ENCODE measurements at places on chromosomes 2 and 18.

DNA sequence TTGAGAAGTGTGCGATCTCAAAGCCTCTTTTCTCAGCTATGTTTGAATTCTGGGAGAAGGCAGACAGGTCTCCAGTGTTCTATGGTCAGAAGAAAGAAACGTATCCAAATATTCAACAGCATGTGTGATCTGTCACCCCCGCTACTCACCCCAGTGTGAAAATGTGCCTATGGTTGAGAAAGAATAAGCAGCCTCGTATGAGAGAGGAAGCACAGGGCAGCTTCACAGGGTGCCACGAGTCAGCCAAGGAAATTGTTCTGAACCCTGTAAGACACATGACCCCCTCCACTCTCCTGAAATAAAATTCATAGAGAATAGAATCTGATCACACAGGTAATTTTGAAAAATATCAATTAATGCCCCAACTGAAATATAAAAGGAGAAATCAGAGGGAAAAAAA lies 8.0 kb upstream of the SF3B1 start:
- DNase-seq, result no peak

DNA sequence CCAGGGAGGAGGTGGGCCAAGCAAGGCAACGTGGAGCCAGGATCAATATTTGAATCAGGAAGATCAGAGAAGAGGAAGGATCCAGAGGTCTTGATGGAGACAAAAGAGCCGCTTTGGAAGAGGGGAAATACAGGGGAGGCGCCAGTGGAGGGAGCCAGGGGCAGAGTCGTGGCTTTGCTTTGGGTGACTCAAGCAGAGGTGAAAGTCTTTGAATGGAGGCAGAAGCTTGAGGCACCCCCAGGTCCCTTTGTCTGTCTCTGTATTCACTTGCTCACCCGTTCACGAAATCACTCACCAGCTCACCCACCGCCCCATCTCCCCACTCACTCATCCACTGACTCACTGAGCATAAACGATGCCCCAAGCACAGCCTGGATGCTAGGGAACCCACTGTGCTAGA lies 134.1 kb downstream of the ACOXL start:
- DNase-seq, result no peak

- DNase-seq, result no peak
These were observed 6.0 kb upstream of the SLC35F6 start for GRCh38 chr2:26757873-26758789.

- no peak for DNase-seq
These were observed 15.9 kb upstream of the KLHL30 start for GRCh38 chr2:238122287-238123217.

DNA sequence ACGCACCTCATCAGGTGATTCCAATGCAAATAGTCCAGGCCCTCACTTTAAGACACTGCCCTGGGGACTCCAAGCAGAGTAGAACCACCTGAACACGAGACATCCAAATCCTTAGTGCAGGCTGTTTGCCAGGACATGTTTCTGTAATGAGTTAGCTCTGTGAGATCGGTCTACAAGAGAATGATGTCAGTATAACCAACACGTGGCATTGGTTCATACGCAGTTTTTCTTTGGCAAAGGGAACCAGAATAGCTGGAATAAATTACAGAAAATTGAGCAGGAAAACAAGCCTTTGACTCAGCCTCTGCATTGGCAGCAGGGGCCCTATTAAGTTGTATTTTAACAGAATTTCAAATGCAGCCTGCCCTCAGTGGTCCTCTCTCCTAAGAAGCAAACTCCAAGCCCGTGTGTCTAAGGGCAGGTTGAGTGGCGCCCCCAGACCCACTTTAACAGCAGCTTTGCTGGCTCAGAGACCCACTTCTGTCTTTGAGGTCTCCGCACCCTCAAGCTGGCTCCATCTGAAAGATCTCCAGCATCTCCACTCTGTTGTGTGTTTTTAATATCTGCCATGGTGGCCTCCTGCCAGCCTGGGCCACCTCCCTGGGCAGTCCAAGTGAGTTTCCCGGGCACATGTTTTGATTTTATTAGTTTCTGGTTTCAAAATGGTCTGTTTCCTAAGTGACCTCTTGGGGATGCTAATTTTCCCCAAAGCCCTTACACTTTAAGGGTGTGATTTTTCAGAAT lies 61.3 kb downstream of the ALPK2 start:
- no peak for DNase-seq

GRCh38 chr18:61924550-61924949 lies 31.7 kb upstream of the RNF152 start:
- DNase-seq, result no peak

- no peak for DNase-seq
These were observed 121.2 kb downstream of the CAPN13 start for GRCh38 chr2:30686000-30686399.

Data from activated T-helper 1 cell treated with Interleukin-2 at 50 U/mL for 16 hours (primary cell).